ENCODE measurements at places on chromosomes 3 and 15.
A peak's percentile ranks its signal among the peaks of the same experiment; 100 is the strongest.

DNA sequence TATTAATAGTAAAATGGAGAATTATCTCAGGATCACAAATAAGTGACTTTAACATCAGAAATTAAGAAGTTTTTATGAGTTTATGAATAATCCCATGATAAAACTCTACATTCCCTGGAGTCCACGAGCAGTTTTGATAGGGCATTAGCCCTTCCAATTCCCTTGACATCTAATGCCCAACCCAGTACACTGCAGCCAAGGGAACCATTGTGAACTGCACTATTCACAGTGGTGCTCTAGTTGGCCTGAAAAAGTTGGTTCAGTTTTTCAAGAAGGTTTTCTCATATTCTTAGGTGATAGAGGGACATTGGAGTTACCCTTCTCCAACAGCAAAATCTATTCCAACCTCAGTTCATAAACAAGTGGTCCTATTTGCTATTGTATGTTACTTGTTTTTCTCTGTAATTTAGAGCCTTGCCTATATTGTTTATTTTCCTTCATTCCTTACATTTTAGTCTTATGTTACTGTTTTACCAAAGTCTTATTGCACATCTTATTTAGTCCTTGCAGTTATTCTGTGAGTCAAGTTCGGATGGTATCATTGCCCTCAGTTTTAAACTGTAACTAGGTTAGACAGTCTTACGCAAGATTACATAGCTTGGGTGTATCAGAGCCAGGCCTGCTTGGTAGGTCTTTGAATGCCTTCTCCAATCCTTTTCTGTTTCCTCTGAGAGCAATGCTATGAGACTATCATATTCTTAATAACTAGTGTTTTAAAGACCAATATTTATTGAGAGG lies 57.9 kb upstream of the SAMMSON start:
- no peak for DNase-seq

DNA sequence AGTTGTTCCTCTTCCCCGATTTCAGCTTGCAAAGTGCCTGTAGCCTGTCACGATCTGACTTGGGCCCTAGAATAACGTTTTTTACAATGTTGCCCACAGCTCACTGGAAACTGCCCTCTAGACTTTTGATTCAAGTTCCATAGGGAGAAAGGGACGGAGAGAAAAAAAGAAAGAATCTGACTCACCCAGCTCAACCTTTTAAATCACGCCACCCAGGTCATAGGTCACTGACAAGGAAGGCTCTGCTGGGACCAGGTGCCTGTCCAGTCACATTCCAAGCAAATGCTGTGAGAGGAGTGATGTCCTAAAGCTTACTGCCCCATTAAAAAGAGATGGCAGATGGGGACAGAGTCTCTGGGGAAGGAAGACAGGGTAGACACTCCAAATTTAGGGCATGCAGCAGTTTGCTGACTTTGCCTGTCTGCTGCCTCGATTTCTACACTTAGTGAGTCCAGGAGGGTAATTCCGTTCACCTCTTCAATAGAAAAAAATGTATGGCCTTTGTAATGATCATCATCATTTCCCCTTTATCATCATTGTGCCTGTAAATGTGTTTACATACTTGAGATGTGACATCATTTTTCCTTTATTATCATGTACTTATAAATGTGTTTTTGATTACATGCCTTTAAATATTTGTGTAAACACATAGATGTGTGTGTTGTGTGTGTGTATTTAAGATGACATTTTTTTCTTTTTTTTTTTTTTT lies 8.4 kb upstream of the MYO1E start:
- peak; percentile 55 for DNase-seq

DNA sequence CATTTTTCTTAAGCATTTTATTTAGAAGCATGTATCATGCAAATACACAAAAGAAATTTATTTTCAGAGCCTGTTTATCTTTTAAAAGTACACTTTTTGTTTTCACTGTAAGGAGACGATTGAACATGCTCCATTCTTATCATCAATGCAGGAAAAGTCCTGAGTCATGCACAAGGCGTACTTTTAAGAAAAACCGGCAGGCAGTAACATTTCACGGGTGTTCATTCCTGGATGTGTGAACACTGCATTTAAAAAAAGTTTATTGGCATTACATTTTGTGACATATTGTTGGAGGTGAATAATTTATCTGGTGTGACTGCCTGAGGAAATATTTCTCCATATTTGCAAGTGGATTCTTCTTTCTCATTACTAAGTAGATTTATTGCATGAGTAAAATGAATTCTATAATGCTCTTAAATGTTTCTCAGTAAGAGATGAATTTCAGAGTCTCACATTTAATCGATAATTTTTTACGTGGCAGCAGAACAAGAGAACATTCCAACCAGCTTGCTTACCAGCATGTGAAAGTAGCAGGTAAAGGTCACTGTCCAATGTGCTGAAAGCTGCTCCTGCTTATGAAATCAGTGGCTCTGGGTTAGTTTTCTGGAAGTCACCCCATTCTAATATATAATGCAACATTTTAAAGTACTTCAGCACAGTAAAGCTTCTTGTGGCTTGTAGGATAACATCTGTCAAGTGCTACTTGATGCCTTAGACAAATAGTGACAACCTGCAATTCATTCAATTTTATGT lies 87.0 kb downstream of the SV2B start:
- DNase-seq: peak; percentile 14

- no peak for DNase-seq
Measured at GRCh38 chr3:105542282-105543019, 175.7 kb downstream of the ALCAM start.

DNA sequence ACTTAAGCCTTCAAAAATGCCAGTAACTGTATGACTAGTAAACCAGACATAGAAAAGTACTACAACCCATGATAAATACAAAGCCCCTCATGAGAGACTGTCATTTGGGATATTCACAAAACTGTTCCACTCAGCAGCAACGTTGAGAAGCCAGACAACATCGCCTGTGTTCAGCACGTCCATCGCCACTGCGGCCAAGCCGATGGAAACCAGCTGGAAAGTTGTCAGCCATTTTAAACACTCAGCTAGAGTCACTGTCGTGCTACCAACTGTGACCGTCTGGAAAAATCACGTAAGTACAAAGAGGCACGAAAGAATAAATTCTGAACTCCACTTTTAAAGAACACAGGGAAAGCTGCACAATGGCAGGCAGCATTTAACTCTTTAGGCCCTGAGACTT lies 340.7 kb upstream of the WNT5A start:
- DNase-seq: no peak

DNA sequence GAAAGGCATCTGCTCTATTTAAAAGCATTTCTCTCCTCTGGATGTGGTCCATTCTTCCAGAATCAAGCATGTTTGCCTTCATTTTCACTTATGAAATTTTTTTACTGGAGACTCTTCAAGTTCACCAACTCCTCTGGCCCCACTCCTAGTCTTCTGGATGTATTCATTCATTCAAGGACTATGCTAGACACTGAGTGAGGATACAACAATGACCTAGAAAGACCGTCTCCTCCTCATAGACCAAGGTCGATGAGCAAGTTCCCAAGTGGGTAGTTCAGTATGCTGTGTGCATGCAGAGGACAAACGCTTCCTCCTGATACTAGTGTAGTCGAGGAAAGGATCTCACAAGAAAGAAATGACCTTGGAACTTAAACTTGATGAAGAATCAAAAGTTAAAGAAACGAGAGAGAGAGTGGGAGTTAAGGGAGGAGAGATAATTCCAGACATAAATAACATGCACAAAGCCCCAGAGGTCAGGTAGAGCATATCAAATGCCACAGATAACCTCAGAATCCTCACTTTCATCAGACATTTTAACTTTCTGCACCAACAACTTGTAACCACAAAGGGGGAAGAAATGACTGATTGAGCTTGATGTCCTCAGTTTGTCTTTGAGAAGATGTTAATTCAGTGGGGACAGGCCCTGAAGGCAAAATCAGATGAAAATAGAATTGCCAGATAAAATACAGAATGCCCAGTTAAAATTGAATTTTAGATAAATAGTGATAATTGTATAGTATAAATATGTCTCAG lies 149.4 kb downstream of the IMPG2 start:
- no peak for DNase-seq

DNA sequence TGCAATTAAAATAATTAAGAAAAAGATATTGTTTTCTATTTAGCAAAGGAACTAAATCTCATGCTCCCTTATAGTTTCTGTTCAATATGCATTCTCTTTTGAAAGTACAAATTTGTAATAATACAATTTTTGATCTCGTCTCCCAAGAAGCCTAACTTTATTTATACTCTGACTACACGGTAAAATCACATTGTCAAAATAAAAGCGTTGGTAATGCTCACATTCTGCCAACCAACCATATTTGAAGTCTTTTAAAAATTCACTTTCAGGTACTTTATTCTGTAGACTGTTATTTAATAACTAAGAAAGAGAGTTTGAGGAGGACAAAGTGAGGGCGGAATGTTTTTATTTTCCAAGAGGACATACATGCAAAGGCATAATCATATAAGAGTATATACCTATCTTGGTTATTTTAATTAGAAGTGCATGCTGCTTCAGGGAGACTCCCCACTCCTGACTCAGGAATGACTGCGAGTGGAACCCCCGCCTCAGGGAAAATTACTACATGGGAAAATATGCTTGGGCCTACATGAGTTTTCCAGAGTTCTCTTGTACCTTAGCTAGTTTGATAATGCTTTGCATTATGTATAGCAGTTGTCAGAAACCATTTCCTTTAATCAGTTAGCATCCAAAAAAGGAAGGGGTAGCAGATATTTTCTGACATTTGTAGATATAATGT lies 19.3 kb downstream of the MBNL1 start:
- DNase-seq: peak; percentile 89
